ENCODE measurements at places on chromosomes 6 and 20. TPM values are rescaled to one million over a fixed set of nuclear protein-coding genes. Genes with fewer than 3 reads are reported as not detected.

GRCh38 chr6:116327803-116328527 is 42.8 kb upstream of the DSE start:
- no peak for DNase-seq

GRCh38 chr6:73263570-73263909 is 544 bp upstream of the KHDC1 start:
- no peak for DNase-seq

- DNase-seq: no peak
Observed at GRCh38 chr6:113481458-113481857, 375.7 kb upstream of the MARCKS start.

- DNase-seq: no peak
Observed at GRCh38 chr6:4660377-4661321, 115.6 kb upstream of the CDYL start.

DNA sequence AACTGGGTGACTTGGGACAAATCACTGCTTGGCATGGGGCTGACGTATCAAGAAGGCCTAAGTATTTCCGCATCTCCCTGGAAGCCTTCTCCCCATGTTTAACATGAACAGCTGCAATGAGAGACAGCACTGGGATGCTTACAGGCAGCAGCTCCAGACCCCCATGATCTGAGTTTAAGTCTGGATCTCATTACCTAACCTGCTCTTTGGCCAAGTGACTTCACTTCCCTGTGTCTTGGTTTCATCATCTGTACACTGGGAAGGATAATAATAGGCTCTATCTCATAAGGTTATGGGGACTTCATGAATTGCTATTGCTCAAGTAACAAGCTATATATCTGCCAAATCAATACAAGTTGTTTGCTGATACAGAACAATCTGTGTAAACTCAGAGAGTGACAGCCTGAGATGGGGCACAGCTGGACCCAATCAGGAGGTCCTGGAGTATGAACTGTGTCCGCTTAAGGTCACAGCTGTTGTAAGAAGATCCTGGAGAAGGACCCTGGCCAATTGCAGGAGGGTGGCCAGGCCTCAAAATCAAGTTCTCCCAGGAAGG is 56.0 kb downstream of the TGM2 start:
- peak; percentile 90 for DNase-seq

DNA sequence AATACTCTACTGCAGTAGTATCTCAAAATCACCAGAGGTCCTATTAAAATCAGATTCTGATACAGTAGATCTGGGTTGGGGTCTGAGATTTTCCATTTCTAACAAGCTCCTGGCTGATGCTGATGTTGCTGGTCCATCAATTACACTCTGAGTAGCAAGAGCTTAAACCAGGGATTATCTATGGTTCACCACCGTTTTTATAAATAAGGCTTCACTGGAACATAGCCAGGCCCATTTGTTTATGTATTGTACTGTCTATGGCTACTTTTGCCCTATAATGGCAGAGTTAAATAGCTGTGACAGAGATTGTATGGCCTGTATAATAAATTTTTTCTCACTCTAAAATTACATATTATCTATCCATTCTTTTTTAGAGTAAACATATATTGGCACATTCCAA is 53.0 kb downstream of the NUDT3 start:
- peak; percentile 14 for DNase-seq

DNA sequence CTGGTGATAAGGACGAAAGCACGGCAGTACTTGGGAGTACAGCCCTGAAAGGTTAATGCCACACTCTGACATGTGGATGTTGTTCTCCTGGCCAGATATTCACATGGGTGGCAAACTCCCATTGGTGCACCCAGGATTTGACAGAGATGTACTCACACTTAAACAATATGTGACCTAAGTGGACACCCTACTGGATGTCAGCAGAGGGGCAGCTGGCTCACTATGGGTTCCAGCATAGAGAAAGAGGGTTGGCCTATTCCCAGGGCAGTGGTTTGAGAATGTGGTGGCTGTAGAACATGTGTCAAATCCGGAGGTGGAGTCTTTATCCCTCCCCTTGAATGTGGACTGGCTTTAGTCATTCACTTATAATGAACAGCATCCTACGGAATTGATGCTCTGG is 333.2 kb downstream of the DHX35 start:
- no peak for DNase-seq

DNA sequence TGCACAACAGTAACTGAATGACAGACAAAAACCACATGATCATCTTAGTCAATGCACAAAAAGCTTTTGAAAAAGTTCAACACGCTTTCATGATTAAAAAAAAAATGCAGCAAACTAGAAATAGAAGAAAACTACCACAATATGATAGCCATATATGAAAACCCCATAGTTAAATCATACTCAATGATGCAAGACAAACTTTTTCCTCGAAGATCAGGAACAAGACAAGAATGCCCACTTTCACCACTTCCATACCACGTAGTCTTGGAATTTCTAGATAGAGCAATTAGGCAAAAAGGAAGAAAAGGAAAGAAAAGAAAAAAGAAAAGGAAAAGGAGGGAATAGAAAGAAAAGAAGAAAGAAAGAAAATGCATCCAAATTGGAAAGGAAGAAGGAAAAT is 44.6 kb upstream of the SLC23A2 start:
- no peak for DNase-seq

DNA sequence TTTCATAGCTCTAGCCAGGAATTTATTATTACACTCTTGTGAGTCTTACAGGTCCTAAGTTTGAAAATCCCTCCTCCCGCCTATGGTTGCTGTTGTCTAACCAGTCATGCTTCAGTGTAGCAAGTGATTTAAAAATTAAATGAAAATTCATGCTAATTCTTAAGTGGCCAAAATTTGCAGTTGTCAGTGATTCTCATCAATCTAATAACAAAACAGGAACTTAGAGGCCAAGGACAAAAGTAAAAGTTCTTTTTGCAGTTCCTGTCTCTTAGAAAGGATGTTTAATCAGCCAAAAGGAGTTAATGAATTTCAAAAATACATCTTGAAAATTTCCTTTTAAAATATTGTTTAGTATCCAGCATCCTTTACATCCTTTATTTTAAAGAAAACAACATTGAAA is 36.3 kb downstream of the VTA1 start:
- DNase-seq: no peak

GRCh38 chr20:14536738-14537137 is 199.3 kb upstream of the FLRT3 start:
- no peak for DNase-seq

- DNase-seq: no peak
Observed at GRCh38 chr6:42393339-42393738, 58.4 kb downstream of the TRERF1 start.

DNA sequence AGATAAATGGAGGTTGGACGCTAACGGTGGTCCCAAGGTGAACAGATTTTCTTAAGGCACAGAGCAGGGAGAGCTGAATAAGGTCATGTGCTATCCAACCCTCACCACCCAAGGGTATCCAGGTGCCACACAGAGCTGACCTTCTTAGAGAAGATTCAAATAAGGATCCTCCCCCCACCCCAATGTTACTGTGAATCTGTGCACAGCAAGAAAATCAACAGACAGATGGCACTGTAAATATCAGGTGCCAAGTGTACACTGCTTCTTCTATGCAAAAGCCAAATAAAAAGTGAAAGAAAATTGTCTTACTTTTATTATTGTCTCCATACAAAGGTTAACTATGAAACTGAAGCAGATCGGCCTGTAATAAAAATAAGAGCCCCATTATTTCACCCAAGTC is 96.9 kb downstream of the PAK5 start:
- DNase-seq: no peak

- DNase-seq: peak; percentile 30
Observed at GRCh38 chr6:73451223-73452106, 632 bp downstream of the CGAS start.

GRCh38 chr6:98843271-98844243 is 9.2 kb downstream of the POU3F2 start:
- no peak for DNase-seq

DNA sequence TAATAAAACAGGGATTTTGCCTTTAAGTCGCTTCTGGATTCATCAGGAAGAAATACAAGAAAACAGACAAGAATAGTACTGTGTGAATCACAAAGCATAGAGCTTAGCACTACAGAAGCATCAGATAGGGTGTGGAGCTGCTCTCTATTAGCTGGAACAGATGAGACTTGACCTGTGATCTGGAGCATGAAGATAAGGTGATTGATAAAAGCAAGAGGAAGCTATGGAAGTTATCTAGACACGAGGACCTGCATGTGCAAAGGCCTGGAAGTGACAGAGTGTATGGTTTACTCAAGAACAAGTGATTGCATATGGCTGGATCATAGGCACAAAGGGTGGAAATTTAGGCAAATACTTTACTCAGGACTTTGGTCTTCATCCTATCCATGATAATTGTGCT is 112.9 kb upstream of the MLIP start:
- DNase-seq: no peak

Gene GHRH
- not detected for total RNA-seq

Gene CCN2
- total RNA-seq: 2.3 TPM

Gene OR2J3
- total RNA-seq: not detected

Gene MEP1A
- not detected for total RNA-seq

Gene RAET1E
- not detected for total RNA-seq

Gene NRN1
- 110 TPM for total RNA-seq

Gene NELFE
- total RNA-seq: 70.1 TPM

Gene TTK
- 82.2 TPM for total RNA-seq

Measured in SJCRH30 (cell line).